Fibroblast of upper back skin (primary cell): ENCODE measurements at places on chromosomes 11 and 22.
A peak's percentile ranks its signal among the peaks of the same experiment; 100 is the strongest.

DNA sequence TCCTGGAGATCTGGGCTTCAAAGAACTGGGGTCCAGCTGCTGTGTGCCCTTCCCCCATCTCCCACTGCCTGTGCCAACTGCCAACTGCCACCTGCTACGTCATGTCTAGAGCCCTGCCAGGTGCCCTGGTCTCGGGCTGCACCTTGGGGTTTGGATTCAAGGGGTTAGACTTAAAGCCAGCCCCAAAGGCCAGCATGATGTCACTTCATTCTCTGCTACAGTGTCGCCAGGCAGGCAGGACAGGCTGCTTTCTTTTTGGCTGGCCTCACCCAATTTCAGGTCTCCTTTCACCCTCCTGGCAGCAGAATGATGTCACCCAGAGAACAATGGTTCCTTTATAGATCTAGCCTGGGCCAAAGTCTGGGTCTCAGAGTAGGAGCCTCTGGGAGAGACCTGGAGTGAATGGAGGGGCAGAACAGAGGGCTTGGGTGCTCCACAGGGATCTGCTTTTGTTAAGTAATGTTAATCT lies 79.5 kb upstream of the CRYBB3 start:
- no peak for DNase-seq

- DNase-seq, result peak; percentile 79
Observed at GRCh38 chr22:17878941-17879340, 104.7 kb upstream of the BID start.

GRCh38 chr11:32029721-32030120 lies 61.2 kb upstream of the RCN1 start:
- DNase-seq, result peak; percentile 51

DNA sequence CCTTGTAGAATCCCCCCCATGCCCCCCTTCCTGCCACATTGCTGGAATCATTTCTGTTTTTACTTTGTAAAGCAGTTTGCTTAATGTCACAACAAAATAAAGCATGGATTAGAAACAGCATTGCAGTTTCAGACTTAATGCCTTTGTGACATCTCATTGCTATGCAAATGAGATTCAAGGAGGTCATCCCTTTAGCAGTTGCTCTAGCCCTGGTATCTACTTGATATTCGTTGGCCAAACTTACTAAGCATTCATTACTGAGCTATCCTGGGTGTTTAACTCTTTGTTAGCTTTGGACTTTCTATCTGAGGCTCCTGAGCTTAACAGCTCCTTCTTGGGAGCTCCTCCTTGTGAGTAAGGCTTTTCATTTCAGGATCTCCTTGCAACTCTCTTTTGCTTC lies 16.3 kb downstream of the FAT3 start:
- DNase-seq, result no peak

DNA sequence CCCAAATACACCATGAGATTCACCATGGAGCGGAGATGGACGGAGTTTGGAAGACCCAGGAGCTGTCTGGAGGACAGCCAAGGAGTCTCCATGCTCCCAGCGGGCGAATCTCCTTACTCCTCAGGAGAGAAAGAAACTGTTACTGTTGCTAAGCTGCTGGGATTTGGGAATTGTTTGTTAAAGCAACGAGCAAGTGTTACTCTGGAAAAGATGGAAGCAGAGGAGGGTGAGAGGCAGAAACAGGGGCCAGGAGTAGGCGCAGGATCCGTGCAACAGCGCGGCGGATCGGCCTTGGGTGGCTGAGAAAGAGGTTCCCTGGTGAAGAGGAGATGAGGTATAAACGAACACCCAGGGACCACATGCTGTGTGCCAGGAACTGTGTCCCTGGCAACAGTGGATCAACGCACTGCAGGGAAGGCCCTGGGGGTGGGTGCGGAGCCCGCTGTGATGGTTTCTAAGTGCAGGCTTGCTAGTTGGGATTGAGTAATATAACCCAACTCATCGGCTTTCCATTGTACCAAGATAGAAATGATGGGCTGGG lies 1436.4 kb downstream of the BRD1 start:
- DNase-seq, result no peak

DNA sequence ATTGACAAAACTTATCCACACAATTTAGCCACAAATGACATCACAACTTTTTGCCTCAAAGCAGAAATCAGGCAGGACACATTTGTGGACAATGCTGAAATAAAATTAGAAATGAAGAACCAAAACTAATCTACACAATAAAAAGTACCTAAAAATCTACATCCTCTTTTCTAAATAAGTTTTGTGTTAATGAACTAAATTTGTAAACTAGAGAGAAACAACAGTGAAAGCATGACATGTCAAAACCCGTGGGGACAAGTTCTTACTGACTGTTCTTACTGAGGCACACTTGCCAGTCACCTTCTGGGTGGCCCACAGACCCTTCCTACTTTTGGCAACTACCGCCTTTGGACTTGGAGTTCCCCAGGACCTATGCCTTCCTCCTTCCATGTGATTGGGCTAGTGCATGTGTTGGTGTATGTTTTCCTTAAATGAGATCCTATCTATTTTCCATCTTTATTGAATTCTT lies 60.7 kb upstream of the MUC15 start:
- no peak for DNase-seq

DNA sequence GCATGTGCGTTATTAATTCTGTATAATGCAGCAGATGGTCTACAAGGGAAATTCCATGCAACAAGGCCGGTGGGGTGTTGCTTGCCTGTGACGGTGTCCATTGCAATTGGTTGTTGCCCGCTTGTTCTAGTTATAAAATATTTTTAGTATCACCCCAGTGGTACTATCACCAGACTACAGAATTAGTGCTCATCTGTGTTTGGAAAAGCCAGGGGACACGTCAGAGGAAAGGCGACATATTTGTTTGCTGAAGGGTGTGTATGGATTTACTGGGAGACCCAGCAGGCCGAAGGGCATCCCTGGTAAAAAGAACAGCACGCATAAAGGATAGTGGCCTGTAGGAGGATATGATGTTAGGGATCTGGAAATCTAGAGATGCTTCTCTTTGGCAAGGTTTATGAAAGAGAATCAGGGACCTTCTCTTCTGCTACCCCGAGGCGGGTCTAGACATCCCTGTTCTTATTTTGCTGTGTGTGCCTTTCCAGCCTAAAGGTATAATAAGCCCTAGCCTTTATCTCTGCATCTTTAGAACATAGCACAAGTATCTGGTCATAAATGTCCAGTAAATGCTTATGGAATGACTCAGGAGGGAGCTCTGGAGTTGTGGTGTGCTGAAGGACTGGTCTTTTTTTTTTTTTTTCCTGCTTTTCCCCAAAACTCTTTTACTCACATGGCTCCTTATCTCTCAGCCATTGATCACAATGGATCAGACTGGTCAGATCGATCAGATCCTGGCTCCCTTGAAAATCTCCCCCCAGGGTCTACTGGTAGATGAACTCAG lies 90.9 kb downstream of the LDLRAD3 start:
- peak; percentile 92 for DNase-seq

DNA sequence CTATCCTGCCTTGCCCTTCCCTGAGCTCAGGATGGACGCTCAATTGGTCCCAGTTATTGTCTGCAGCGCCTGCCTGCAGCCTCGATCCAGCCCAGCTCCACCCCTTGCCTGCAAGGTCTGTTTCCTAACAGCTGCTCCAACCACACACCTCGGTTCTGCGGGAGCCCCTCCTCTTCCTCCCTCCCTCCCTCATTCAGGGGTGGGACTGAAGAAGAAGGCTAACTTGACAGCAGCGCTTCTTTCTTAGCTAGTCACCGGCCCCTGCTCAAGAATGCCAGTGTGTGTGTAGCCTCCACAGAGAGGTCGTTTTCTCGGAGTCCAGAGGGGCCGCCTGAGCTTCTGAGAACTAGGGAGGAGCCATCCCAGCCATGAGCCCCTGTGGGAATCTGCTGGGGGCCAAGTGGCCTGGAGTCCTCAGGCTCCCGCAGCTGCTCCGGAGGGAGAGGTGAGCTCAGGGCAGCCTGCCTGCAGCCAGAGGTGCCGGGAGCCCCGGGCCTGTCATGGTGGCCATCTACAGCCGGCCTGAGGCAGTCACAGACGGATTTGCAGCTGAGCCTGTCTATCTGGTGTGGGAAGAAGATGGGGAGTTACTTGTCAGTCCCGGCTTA lies 36.1 kb downstream of the LIMK2 start:
- DNase-seq, result peak; percentile 92

- peak; percentile 29 for DNase-seq
Observed at GRCh38 chr11:106990331-106990730, 27.9 kb downstream of the GUCY1A2 start.

- peak; percentile 37 for DNase-seq
Observed at GRCh38 chr11:67347964-67348749, 5.2 kb downstream of the POLD4 start.
